HFFc6 (cell line): ENCODE measurements at places on chromosomes 2 and 18. TPM values are rescaled to one million over a fixed set of nuclear protein-coding genes. Genes with fewer than 3 reads are reported as not detected.

Gene RAB27B
- 0.25 to 2.2 TPM (median 1.9 TPM) in 3 replicates for total RNA-seq

DNA sequence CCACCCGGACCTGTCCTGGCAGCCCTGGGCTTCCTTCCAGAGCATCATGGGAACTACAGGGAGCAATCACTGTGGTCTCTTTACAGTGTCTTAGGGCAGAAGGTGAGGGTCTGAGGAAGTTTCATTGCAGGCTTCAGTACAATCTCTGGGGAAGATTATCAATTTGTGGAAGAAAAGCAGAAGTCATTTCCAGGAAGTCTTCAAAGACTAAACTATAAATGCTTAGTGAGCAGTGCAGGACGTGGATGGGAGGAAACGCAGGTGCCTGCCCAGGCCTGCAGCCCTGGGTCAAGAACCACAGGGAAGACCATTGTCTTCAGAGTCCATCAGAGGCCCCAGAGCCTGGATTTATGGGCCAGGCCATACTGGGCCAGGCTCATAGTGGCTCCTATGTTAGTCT lies 54.3 kb downstream of the INO80C start:
- H3K27me3 ChIP-seq = peaks cover 16% of the 10 kb centered on the region
- H3K4me1 ChIP-seq = no peaks in the 10 kb centered on the region
- no peaks in the 10 kb centered on the region for H3K36me3 ChIP-seq
- no peak overlapping the region for H3K27ac ChIP-seq
- H3K4me3 ChIP-seq = no peak overlapping the region

GRCh38 chr2:144596073-144596871 lies 76.4 kb upstream of the ZEB2 start:
- H3K4me1 ChIP-seq = peaks cover 19% of the 10 kb centered on the region
- H3K27me3 ChIP-seq = no peaks in the 10 kb centered on the region; the same call in none of the 2 replicates
- peak; percentile 42 for DNase-seq
- H3K36me3 ChIP-seq = no peaks in the 10 kb centered on the region
- peak overlapping the region; percentile 19 for H3K4me3 ChIP-seq
- 0 out of 2 replicates have a peak overlapping the region, but pooled peaks have one; percentile 19 for H3K27ac ChIP-seq

DNA sequence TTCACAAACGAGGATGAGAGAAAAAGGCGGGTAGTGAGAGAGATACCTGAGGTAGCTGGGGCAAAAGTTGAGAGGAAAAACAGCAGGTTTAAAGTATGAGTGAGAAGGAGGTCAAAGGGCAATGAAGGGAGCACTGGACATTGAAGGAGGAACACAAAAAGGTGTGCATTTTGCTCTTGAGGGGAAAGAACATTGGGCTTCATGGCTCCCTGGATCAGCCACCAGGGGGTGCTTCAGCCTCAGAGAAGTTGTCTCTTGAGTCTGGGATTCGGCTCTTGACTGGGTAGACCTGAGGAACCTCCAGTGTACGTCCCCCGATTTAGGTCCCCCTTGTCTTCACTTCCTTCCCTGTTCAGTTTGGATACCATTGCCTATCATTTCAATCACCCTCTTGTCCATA lies 128.5 kb downstream of the RAPGEF4 start:
- peaks cover 38% of the 10 kb centered on the region for H3K4me1 ChIP-seq

Gene TXNDC2
- 0.07 to 0.24 TPM in 2 of 3 replicates, not detected in the other for total RNA-seq
